ENCODE measurements at places on chromosomes 7 and 10.

GRCh38 chr10:11194859-11195586, 177.4 kb downstream of the CELF2 start:
- no peak for DNase-seq

GRCh38 chr10:129851941-129852640, 112.0 kb downstream of the EBF3 start:
- no peak for DNase-seq

- DNase-seq = no peak
Observed at GRCh38 chr10:72389716-72390115, 35.0 kb upstream of the DNAJB12 start.

GRCh38 chr7:30430276-30430675, 48.3 kb downstream of the NOD1 start:
- DNase-seq = no peak

DNA sequence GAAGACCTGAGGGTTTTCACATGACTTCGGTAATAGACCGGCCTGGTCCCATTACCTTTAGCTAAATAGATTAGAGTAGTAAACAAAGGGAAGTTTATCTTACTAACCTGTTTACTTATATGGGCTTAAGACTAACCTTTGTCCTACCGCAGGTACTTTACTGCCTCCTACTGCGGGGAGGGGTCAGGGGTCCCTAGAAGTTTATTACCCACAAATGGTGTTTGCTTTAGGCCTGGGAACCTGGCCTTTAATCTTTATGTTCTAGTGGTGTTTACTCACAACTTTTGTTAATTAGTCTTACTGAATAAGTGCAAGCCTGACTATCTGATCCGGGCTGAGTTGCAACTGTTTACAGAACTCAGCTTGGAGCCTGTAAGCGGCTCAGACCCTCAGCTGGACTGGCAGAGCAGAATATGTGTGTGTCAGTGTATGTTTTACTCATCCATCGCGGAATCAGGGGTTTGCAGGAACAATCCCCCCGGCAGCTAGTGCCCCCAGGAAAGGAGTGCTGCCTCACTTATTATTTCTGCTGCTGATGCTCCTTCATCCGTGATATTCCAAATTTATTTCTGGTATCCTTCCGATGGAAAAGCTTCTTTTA, 578.9 kb upstream of the SEMA3D start:
- DNase-seq = no peak

DNA sequence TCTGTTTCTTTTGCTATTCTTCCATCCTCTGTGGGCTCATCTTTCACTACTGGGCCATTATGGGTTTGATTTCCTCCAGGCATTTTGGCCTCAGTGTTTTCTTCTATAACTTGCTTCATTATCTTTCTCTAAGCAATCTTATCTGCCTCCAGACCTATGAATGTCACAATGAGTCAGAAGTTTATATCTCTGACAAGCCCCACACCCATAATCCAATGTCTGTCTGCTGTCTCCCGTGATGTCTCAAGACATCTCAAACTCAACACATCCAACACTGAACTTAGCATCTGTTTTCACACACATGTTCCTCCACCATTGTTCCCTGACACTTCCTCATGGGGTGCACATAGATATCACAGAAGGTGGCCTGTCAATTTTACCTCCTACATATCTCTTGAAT, 46.7 kb upstream of the RHOBTB1 start:
- no peak for DNase-seq

- no peak for DNase-seq
Observed at GRCh38 chr7:12898620-12899019, 211.2 kb downstream of the ARL4A start.

GRCh38 chr7:4772306-4772705, 3.1 kb upstream of the AP5Z1 start:
- no peak for DNase-seq

GRCh38 chr7:121045090-121045489, 56.6 kb downstream of the CPED1 start:
- DNase-seq = no peak

DNA sequence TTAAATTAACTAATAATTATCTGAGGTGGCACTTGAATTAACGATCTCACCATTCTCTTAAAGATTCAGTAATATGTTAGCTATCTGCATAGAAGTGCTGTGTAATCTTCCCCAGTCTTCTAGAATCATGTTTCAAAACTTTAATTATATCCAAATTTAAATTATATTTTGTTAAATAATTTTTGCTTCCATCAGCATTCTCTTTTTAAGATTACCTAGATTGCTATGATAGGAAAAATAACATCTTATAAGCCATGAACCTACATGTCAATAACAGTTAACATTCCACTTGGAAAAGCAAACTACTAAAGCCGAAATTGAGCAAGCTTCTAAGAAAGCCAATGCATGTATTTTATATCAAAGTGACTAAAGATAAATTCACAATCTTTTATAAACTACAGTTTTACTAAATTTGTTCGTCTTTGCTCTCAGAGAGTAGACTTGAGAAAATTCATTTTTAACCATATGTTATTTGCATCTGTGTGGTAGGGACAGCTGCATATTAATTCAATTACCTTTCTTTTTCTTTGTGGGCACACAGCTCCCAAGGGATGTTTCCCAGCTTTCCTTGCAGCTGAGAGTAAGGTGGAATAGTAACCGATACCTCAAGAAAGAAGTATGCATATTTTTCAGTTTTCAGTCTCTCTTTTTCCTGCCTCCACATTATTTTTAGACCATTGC, 105.4 kb upstream of the ABCB5 start:
- no peak for DNase-seq

DNA sequence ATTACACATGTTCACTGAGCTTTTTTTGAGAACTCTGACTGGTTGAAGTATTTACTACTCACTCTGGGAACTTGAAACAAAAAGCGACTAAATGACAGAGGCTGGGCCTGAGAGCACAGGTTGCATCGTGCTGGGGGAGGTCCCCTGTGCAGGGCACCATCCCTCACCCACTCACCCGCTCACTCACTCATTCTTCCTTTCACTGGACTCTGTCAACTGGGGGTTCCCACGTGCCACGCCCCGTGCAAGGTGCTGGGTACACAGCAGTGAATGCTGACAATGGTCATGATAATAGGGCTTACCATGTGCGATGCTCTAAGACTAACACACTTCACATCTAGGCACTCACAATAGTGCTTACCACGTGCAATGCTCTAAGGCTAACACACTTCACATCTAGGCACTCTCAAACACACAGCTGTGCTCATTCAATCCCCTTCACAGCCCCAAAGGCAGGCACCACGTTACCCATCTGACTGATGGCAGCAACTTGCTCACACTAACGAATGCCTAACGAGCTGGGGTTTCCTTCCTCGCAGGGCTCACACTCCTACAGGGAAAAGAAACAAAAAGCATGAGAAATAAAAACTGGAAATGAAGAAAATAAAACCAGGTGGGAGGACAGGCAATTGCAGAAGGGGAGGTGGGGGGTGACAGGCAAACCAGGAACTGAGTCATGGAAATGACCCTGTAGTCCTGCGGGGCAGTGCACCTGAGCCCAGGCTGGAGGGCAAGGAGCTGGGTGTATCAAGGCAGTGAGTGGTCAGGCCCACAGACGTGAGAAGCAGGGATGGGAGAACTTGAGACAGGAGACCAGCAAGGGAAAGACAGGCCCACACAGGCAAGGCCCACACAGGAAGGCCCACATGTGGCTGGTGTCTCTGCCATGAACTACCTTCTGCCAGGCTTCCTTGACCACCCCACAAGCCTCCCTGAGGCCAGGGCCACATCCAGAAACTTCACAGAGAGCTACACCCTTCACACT, 147.0 kb upstream of the FAM20C start:
- DNase-seq = no peak

DNA sequence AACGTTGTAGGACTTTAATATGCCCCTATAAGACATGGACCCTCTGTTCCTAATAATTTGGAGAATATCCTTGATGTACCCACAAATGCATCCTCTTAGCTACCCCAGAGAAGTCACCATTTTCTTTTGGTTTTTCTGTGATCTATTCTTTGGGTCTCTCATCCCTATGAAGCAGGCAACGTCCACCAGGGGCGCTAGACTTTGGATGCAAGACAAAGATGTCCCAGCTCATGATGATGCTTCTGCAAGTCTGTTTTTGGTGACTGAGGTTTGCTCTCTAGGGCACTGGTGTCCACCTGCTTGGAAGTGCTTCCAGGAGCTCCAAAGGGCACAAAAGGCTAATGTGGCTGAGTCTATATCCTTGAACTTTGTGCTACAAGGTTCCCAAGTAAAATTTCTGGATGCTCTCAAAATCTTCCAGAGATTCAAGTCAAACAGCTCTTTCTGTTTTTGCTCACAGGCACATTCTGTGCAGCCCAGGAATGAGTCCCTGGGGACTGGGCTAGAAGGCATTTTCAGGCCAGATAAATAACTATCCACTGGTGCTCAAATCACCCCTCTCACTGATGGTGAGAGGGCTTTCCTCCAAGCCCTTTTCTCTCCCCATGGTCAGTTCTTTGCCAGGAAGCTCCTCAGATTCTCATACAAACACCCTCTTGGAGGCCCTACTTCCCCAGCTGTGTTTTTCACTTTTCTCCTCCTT, 166.4 kb downstream of the C7orf25 start:
- peak; percentile 11 for DNase-seq

- DNase-seq = no peak
Observed at GRCh38 chr10:100788002-100788903, 42.9 kb downstream of the PAX2 start.

- no peak for DNase-seq
Observed at GRCh38 chr7:157688533-157689268, 351.9 kb downstream of the DNAJB6 start.

GRCh38 chr7:44222074-44222473, 21.3 kb downstream of the YKT6 start:
- DNase-seq = no peak

DNA sequence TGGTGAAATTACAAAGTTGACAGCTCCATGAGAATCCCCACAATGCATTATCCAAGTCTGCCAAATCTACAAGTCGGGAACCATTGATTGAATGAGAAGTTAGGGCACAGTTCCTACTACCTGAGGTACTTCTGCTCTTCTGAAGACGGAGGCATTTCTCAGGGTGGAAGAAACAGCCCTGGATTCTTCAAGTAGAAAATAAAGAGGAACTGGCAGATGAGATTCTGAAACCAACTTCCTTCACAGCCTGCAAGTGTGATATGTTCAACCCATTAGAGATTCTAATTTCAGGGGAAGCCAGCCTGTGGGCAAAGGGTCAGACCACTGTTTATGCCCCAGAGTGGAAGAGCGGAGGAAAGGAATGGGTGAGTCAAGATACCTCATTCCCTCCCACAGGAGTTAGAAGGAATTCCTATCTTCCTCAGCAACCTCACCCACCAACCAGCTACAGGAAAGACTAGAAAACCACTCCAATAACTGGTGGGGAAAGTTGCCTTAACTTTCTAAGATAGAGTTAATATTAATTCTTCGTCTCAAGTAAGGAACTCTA, 50.5 kb upstream of the BMPER start:
- no peak for DNase-seq

- no peak for DNase-seq
Observed at GRCh38 chr10:32317795-32318357, 29.1 kb downstream of the EPC1 start.

GRCh38 chr10:121667948-121668313, 69.7 kb upstream of the FGFR2 start:
- no peak for DNase-seq

- DNase-seq = no peak
Observed at GRCh38 chr10:130802301-130802700, 509.2 kb downstream of the TCERG1L start.
